Neuronal stem cell (in vitro differentiated cells): ENCODE measurements at places on chromosomes 6 and 20.

GRCh38 chr20:56392881-56393482, 537 bp downstream of the CSTF1 start:
- no peak for DNase-seq
- peak overlapping the region; percentile 95 for H3K27ac ChIP-seq
- H3K4me3 ChIP-seq = peak overlapping the region; percentile 99
- H3K4me1 ChIP-seq = peaks cover 5% of the 10 kb centered on the region

DNA sequence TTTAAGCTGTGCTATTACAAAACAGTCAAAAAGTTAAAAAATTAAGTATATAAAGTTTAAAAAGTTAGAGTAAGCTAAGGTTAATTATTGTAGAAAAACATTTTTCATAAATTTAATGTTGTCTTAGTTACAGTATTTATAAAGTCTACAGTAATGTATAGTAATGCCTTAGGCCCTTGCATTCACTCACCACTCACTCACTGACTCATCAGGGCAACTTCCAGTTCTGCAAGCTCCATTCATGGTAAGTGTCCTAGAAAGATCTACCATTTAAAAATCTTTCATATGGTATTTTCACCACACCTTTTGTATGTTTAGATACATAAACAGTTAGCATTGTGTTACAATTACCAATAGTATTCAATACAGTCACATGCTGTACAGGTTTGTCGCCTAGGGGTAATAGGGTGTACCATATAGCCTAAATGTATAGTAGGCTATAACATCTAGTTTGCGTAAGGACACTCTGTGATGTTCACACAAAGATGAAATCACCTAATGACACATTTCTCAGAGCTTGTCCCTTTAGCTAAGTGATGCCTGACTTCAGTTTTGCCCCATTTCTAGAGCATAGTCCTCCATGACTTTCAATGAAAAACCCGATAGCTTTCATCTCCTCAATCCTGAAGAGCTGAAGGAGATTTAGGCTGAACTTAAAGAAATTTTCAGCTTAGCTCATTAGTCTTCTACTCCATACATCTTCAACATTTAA, 14.9 kb upstream of the HLA-DRA start:
- no peaks in the 10 kb centered on the region for H3K36me3 ChIP-seq
- no peak overlapping the region for H3K27ac ChIP-seq
- no peaks in the 10 kb centered on the region for H3K4me1 ChIP-seq
- H3K4me3 ChIP-seq = no peak overlapping the region
- no peak for DNase-seq

DNA sequence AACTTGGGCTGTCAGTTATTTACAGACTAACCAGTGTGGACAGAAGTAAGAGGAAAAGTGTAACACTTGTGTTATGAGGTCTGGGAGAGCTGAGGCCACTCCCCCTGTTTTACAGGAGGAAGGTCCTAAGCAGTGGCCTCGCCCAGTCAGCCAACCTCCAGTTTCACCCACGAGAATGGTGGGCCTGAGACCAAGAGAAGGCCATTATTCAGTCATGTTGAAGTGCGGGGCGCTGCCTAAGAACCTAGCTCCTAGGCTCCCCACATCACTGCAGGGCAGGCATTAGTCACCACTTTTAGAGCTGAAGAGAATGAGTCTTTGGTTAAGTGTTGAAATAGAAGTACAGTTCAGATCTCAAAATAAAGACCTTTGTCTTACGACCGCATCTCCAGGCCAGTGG, 27.9 kb downstream of the CDYL start:
- H3K4me1 ChIP-seq = no peaks in the 10 kb centered on the region
- no peak overlapping the region for H3K4me3 ChIP-seq
- H3K36me3 ChIP-seq = peaks cover 11% of the 10 kb centered on the region
- no peaks in the 10 kb centered on the region for H3K27me3 ChIP-seq
- no peak overlapping the region for H3K27ac ChIP-seq

DNA sequence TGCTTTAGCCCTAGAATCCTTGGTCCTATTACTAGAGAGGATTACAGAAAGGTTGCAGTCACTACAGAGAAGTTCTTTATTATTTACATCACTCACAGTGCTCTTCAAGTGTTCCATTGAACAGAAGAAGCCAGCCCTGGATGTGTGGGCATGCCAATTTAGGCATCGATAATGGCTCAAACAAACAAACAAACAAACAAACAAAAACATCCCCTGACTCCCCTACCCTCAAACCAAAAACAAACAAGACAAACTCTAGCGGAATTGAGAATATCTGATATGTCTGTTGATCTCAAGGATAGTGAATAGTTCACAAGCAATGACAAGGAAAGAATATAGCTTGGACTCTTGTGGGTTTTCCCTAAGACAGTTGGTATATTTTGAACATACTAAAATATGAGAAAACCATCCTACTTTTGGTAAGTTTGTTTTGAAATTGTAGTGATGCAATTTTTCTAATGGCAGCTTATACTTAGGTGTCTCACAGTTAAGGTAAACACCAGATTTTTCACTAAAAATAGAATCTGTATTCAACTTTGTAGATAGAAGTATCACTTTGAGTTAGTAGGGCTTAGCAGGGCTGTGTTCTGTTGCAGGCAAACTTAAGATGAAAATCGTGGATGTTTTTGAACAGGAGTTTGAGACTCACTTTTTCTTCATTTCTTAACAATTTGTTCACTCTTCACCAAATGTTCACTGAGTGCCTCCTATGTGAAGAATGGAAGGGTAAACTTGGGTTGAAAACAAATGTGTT, 92.8 kb upstream of the FAM184A start:
- no peaks in the 10 kb centered on the region for H3K4me1 ChIP-seq
- H3K36me3 ChIP-seq = no peaks in the 10 kb centered on the region
- no peak overlapping the region for H3K4me3 ChIP-seq
- no peak for DNase-seq
- H3K27ac ChIP-seq = no peak overlapping the region
- H3K27me3 ChIP-seq = no peaks in the 10 kb centered on the region

GRCh38 chr6:41964201-41964887, 22.7 kb upstream of the CCND3 start:
- no peaks in the 10 kb centered on the region for H3K27me3 ChIP-seq
- no peak for DNase-seq
- peaks cover 26% of the 10 kb centered on the region for H3K4me1 ChIP-seq
- no peak overlapping the region for H3K27ac ChIP-seq

GRCh38 chr6:10633216-10633615, 61.2 kb downstream of the C6orf52 start:
- H3K4me3 ChIP-seq = no peak overlapping the region
- H3K36me3 ChIP-seq = no peaks in the 10 kb centered on the region
- DNase-seq = no peak
- H3K27ac ChIP-seq = no peak overlapping the region

DNA sequence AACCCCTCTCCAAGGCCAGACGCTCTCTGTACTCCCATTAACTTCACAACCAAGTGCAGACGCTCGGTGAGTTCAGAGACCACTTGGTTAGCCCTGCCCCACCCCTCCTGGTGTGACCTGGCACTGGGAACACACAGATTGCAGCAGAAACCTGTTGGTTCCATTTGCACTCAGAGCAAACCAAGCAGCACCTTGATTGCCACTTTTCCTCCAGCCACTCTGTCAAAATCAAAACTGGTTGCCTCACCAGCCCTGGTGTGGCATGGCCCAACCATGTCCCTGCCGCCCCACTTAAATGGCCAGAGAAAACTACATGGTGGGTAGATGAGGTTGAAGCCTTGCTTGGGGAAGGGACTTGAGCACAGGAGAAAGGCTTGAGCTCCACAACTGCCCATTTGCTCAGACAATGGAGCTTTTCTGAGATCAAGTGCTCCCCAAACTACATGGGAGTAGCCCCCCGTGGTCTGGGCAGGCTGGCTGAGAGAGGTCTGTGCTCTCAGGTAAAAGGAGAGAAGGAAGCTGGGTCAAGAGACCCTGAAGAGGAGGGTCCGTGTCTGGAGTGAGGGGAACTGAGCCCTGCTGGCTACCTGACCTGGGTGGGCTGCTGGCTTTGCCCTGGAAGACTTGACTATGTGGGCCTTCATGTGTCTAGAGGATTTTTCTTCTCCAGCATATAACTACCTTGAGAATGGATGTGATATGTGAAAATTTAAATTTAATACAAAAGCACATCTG, 43.4 kb downstream of the PLCG1 start:
- H3K4me3 ChIP-seq = no peak overlapping the region
- H3K36me3 ChIP-seq = peaks cover 12% of the 10 kb centered on the region

GRCh38 chr6:12069891-12070529, 57.9 kb downstream of the HIVEP1 start:
- no peaks in the 10 kb centered on the region for H3K27me3 ChIP-seq
- no peak for DNase-seq
- no peaks in the 10 kb centered on the region for H3K4me1 ChIP-seq
- no peak overlapping the region for H3K27ac ChIP-seq
- no peaks in the 10 kb centered on the region for H3K36me3 ChIP-seq

- H3K4me3 ChIP-seq = no peak overlapping the region
- DNase-seq = no peak
- no peaks in the 10 kb centered on the region for H3K27me3 ChIP-seq
- no peak overlapping the region for H3K27ac ChIP-seq
- no peaks in the 10 kb centered on the region for H3K36me3 ChIP-seq
Measured at GRCh38 chr6:87806635-87807034, 104.6 kb upstream of the AKIRIN2 start.

DNA sequence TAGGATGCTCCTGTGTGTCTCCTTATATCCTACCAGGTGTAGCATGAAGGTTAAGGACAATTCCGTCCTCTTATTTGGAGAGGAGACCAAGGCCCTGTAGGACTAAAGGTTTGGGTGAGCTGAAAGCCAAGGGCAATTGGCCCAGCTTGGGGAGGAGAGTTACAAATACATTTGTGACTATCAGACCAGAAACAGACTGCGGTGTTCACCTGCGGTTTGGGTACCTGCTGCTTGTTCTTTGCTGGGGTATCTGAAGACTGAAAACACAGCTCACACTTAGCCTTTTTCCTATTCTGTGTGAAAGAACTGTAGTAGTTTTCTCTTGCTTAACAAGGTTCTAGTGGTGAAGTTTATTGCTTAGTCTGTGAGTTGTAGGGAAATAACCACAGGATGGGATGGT, 55.0 kb downstream of the ESR1 start:
- H3K36me3 ChIP-seq = no peaks in the 10 kb centered on the region
- DNase-seq = no peak
- H3K27ac ChIP-seq = no peak overlapping the region
- H3K4me3 ChIP-seq = no peak overlapping the region
- H3K27me3 ChIP-seq = no peaks in the 10 kb centered on the region

DNA sequence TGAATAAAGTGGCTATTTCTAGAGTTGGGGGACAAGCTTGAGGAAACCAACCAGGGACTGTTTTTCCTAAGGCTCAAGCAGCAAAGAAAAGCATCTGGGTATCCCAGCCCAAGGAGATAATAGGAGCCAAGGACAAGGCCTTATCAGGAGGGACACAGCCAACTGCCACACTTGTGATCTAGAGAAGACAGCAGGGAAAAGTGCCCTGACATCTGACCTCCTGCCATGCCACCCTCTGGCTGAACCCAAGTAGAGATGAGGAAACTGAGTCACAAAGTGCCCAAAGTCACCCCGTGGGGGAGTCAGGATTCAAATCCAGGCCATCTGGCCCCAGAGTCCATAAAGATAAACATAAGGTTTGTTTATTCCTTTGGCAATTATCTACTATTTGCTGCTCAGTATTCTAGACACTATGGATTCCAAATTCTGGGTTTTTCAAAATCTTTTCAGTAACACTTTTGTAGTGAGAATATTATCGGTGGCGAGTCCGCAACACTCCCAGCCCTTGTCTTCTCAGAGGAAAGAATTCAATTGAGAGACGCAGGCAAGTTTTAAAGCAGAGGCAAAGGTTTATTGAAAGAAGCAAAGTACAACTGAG, 3.5 kb upstream of the LBP start:
- no peaks in the 10 kb centered on the region for H3K27me3 ChIP-seq
- peak overlapping the region; percentile 70 for H3K27ac ChIP-seq
- H3K4me1 ChIP-seq = peaks cover 8% of the 10 kb centered on the region
- no peak for DNase-seq

DNA sequence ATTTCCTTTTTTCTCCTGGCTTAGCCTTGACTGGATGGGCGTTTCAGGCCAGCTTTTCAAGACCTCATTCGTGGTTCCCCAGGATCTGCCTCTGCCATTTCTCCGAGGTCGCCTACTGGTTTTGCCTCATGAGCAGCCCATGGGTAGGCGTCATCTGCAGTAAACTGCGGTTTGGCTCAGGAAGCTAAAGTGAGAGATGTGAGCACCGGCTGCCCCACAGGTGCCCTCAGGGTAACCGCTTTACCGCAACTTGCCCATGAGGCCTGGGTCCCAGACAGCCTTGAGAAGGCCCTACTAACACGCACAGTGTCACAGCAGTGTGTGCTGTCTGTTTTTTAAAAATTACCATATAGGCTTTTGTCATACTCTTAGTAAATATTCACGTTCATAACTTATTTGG, 53.4 kb upstream of the TBXT start:
- H3K27ac ChIP-seq = no peak overlapping the region
- no peak for DNase-seq
- H3K27me3 ChIP-seq = peaks cover 2% of the 10 kb centered on the region
- no peaks in the 10 kb centered on the region for H3K4me1 ChIP-seq
- H3K36me3 ChIP-seq = no peaks in the 10 kb centered on the region
- H3K4me3 ChIP-seq = no peak overlapping the region

- no peak for DNase-seq
- H3K36me3 ChIP-seq = no peaks in the 10 kb centered on the region
- H3K27ac ChIP-seq = no peak overlapping the region
- no peaks in the 10 kb centered on the region for H3K4me1 ChIP-seq
Measured at GRCh38 chr6:30019819-30020218, 41.2 kb upstream of the POLR1H start.

GRCh38 chr20:48745330-48745729, 82.5 kb downstream of the PREX1 start:
- H3K4me1 ChIP-seq = peaks cover 2% of the 10 kb centered on the region
- no peak for DNase-seq
- peaks cover 69% of the 10 kb centered on the region for H3K36me3 ChIP-seq
- H3K4me3 ChIP-seq = no peak overlapping the region

- H3K4me3 ChIP-seq = no peak overlapping the region
- DNase-seq = no peak
- no peak overlapping the region for H3K27ac ChIP-seq
Measured at GRCh38 chr6:38040254-38040653, 220.7 kb downstream of the ZFAND3 start.

GRCh38 chr6:10838794-10839333, 525 bp upstream of the MAK start:
- H3K27me3 ChIP-seq = no peaks in the 10 kb centered on the region
- H3K4me1 ChIP-seq = no peaks in the 10 kb centered on the region
- no peaks in the 10 kb centered on the region for H3K36me3 ChIP-seq
- no peak for DNase-seq
- H3K27ac ChIP-seq = no peak overlapping the region

DNA sequence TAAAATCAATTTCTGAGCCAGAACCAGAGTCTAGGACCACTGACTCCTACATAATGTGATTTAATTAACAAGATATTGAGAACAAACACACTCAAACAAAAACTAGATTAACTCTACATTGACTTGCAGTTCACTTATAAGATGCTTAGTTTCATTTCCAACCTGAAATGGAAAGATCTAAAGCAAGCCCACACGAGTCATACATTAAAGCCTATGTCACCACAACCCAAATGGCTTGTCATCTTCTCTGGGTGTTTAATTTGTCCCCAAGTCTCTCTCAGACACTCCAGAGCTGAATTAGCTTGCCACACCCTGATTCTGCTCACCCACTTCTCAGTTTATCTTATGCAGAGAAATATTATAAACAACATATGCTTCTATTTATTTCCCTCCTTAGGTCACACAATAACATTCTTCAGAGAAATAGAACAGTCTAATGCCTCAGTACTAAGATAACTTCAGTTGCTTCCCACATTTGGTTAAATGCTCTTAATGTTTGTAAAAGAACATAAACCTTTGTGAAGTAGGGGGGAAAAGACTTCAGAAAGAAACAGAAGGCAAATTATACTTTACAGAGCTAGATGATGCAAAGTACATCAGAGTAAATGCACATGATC, 8.8 kb upstream of the FBXO30 start:
- H3K4me1 ChIP-seq = no peaks in the 10 kb centered on the region
- no peak for DNase-seq
- H3K4me3 ChIP-seq = no peak overlapping the region
- H3K27me3 ChIP-seq = no peaks in the 10 kb centered on the region
- H3K36me3 ChIP-seq = no peaks in the 10 kb centered on the region
